ENCODE measurements at places on chromosomes 4 and X.

GRCh38 chr4:176217510-176217909, 22.1 kb upstream of the SPATA4 start:
- no peak for DNase-seq

- DNase-seq: no peak
These were observed 2043.5 kb upstream of the AGA start for GRCh38 chr4:179485781-179486180.

GRCh38 chr4:3374667-3375066, 67.1 kb upstream of the HGFAC start:
- no peak for DNase-seq

DNA sequence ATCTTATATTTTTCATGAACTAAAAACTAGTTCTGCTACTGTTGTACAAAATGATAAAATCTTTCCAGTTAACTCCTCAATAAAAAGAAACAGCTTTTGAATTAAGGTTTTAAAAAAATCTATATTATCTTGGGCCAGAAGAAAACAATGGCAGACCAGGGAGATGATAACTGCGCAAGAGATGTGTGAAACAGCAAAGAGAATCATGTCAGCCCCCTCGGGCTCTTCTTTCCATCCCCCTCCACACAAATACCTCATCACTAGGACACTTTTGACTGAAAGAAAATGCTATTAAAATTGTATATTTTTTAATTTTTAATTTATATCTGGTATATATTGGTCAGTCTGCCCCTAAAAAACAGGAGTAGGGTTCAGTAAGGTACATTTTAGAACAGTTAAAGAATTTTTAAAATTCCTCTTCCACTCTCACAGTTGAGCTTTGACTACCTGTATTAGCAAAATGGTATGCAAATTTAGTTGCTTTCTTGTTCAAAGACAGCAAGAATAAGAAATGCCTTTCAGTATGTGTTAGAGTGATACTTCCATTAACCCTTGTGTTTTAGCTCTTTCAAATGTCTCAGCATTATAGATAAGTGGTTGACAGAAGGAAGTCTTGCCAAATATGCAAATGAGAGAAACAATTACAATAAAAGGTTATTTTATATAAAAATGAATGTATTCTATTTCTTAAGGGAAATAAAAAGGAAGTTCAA, 36.4 kb upstream of the LCORL start:
- DNase-seq: no peak

DNA sequence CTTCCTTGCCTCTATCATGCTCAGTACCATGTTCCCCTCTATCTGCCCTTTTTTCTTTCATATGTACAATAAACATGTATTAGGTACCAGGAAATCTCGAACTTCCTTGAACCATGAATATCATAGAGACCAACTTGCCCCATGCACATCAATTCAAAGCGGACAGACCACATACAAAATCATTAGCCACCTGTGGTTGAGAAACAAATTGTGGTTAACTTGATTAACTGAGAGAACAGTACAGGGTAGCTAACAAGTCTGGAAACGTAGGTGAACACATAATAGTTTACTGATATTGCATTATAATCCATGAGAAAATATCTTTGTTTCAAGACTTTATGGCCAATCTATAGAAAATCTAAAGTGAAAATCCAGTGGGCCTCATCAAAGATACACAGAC, 8.2 kb downstream of the CASP3 start:
- no peak for DNase-seq

DNA sequence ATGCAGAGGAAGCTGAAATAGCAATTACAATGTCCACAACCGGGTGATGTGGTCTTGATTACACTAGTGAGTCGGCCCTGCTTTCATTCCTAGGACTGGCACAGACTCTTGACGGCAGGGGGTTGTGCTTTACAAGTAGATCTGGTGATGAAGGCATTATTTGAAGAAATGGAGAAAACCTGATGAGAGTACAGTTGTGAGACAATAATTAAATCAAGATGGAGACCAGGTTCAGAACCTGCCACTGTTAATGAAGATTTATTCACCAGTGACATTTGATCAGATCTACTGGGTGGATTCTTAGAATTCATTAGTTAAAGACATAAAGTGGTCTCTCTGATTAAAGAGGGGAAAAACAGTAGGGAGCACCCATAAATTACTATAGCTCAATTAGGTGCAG, 747.2 kb downstream of the STPG2 start:
- DNase-seq: no peak

- DNase-seq: no peak
These were observed 410.6 kb downstream of the HNRNPD start for GRCh38 chr4:81963015-81963762.

- no peak for DNase-seq
These were observed 40.1 kb upstream of the MGST2 start for GRCh38 chr4:139625482-139625881.

DNA sequence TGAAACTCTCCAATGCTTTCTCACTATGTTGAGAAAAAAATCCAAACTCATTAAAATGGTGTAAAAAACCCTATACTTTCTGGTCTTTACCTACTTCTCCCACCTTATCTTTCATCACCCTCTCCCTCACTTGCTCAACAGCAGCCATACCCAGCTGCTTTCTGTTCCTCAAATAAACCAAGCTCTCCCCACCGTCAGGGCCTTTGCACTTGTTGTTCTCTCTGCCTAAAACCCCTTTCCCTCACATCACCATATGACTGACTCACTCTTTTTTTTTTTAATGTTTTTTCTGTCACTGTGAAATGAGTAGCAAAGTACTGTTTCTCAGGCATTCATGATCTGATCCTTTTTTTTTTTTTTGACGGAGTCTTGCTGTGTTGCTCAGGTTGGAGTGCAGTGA, 122.3 kb upstream of the TMEM164 start:
- DNase-seq: no peak

- no peak for DNase-seq
These were observed 55.2 kb upstream of the TBC1D9 start for GRCh38 chr4:140811429-140811828.

GRCh38 chr4:147865926-147866325, 134.0 kb downstream of the ARHGAP10 start:
- no peak for DNase-seq

DNA sequence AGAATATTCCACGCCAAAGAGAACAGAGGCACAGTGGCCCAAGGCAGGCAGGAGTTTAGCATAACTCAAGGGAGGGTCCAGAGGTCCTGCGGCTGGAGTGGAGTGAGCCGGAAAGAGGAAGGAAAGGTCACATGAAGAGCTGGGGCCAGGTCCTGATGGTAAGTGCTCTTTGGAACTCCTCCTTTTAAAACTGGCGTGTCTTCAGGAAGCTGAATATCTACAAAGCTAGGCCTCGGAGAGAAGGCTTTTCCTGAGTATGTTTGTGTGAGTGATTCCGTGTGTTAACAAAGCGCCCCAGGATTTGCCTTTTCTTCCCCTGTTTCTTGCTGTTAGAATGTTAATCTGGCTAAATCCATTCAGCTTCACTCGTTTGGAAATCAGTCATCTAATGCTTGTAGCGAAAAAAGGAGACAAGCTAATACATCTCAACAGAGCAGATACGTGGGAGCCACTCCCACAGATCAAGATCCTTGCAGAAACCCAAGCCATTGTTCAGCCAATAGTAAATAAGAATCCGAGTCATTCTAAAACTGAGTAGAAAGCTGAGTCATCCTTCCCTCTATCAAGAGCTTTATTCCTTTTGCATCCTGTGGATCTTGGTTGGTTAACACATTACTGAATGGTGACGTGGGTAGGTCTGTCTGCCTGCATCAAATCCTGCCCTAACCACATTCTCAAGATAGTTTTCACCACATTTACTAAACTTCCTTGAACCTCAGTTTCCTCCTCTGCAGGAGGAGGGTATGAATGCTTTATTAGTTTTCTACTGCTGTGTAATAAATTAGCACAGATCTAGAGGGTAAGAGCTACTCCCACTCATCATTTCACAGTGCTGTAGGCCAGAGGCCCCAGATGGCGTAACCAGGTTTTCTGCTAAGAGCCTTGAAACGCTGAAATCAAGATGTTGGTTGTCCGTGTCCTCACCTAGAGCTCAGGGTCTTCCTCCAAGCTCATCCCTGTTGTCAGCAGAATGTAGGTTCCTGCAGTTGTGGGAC, 43.2 kb upstream of the RBM47 start:
- DNase-seq: no peak

DNA sequence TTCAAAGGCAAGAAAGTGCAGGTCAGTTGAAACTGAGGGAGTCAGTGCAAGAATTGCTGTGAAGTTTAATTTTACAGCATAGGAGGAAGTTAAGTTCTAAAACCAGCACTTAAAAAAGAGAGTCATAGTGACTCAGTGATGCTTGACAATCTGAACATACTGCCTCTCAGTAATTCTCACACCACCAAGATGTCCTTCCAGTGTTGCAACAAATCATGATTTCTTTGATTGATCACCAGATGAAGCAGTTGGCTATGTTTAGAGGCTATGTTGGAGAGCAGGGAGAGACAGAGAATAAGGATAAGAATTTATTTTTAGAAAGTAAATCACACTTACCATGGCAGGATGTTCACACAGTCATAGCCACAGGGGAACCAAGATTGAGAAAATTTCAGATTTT, 13.2 kb downstream of the TRIM2 start:
- DNase-seq: no peak

Data from stimulated activated CD8-positive, alpha-beta memory T cell treated with anti-CD3 and anti-CD28 coated beads, Interleukin-15, amount 100 ng/mL, for 24 hours (primary cell).